NCI-H1092 (cell line): ENCODE measurements at places on chromosomes 5 and 9.

DNA sequence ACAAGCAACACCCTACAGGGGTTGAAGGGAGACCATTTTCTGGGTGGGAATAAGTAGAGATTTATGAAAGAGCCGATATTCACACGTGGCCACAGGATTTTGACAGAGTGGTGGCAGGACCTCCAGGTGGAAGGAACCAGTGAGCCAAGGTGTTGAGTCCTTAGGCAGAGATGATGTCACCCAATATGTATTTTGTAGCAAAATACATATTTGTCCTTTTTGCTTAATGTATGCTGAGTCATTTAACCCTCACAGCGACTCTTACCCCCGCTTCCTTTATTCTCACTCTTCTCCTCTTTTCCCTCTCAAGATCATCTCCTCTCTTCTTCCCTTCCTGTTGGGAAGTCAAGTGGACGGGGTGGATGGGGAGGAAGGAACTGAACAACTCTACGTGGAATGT lies 215.7 kb upstream of the S1PR3 start:
- DNase-seq, result no peak

- DNase-seq, result no peak
Observed at GRCh38 chr5:53160895-53161294, 51.3 kb upstream of the MOCS2 start.

DNA sequence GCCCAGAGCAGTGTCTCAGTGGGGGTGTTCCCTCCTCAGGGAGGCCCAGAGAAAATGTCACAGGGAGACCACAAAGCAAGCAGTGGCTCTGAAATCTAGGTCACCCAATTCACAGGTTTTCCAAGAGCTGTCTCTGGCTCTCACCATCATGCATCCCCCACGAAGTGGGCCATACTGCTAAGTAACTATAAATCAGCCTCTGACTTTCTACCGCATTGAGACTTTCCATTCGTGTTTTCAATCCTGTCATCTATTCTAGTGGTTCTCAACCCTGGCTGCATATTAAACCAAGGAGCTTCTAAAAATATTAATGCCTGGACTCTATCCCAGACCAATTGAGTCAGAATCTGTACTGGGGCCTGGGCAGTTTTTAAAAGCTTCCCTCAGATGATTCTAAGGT lies 2.0 kb upstream of the C1QTNF3 start:
- DNase-seq, result no peak

DNA sequence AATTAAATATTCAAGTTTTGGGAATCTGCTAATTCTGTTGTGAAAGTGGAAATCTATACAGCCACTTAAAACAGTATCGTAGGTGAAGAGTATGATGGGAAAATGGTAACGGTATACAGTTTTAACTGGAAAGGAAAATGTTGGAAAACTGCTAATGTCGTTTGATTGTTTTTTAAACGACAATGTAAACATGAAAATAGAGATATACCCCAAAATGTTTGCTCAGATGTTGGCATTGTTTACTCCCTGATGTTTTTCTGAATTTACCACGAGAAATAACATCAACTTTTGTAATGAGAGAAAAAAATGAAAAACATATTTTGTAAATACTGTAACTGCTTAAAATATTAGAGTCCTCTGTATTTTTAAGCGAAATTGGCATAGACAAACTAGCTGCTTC lies 2.7 kb downstream of the MATR3 start:
- no peak for DNase-seq
